ENCODE measurements at places on chromosomes 16 and 17.

DNA sequence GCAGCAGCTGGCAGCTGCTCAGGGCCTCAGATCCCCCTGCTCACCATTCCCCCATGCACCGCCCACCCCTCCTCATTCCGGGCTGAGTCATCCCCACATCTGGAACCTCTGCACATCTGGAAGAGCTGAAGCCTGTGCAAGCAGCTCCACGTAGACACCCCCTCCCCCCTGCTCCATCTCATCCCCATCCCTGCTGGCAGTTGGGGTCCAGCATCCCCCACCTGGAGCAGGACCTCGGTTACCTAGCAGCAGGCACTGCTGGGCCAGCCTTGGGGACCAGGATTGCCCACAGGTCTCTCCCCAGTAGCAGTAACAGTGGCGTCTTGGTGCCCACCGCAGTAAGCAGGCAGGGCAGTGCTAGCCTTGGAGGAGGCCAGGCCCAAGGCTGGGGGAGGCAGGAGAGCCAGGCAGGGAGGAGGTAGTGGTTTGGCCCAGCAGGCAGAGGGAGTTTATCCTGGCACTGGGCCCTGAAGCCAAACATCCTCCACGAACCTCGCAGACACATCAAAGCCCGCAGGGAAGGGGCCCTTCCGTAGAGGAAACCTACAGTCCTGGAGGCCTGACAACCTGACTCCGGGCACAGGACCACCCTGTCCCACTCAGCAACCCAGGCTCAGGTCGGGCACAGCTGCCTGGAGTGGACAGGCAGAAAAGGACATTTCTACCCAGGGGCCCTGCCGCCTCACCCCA is 7.7 kb upstream of the TMEM92 start:
- DNase-seq, result no peak

DNA sequence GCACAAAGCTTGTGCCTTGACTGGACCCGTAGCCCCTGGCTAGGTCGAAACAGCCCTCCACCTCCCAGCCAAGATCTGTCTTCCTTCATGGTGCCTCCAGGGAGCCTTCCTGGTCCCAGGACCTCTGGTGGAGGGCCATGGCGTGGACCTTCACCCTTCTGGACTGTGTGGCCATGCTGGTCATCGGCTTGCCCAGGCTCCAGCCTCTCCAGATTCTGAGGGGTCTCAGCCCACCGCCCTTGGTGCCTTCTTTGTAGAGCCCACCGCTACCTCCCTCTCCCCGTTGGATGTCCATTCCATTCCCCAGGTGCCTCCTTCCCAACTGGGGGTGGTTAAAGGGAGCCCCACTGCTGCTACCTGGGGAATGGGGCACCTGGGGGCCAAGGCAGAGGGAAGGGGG is 3.5 kb downstream of the CTRL start:
- DNase-seq, result no peak

GRCh38 chr16:56848029-56848936 is 16.7 kb upstream of the SLC12A3 start:
- DNase-seq, result no peak

DNA sequence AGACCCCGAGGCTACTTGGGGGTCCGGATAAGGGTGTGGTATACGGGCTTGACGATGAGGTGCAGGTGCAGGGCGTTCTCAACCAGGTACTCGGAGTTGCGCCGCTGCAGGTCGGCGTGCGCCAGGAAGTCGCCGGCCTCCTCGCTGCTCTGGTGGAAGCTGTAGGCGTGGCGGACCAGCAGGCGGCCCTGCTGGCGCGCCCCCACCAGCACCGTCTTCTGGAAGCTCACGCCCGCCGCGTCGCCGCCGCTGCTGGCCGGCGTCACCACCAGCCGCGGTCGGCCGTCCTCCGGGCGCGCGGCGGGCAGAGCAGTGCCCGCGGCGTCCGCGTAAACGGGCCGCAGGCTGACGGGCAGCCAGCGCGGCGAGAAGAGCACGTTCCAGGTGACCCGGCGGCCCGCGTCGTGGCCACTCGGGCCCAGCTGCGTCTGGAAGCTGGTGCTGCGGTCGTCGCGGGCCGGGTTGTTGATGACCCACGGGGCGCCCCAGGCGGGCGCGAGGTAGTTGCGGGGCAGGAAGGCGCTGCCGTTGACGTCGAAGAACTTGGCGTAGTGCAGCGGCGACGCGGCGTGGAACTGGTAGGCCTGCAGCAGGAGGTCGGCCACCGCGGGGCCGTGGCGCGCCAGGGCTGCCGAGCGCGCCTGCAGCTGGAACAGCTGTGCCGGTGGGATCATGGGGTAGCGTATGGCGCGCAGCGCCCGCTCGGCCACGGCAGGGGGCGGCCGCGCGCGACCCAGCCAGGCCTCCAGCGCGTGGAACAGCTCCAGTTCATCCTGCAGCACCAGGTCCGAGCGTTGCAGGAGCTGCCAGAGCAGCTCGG is 4.8 kb downstream of the BTBD17 start:
- DNase-seq, result no peak

DNA sequence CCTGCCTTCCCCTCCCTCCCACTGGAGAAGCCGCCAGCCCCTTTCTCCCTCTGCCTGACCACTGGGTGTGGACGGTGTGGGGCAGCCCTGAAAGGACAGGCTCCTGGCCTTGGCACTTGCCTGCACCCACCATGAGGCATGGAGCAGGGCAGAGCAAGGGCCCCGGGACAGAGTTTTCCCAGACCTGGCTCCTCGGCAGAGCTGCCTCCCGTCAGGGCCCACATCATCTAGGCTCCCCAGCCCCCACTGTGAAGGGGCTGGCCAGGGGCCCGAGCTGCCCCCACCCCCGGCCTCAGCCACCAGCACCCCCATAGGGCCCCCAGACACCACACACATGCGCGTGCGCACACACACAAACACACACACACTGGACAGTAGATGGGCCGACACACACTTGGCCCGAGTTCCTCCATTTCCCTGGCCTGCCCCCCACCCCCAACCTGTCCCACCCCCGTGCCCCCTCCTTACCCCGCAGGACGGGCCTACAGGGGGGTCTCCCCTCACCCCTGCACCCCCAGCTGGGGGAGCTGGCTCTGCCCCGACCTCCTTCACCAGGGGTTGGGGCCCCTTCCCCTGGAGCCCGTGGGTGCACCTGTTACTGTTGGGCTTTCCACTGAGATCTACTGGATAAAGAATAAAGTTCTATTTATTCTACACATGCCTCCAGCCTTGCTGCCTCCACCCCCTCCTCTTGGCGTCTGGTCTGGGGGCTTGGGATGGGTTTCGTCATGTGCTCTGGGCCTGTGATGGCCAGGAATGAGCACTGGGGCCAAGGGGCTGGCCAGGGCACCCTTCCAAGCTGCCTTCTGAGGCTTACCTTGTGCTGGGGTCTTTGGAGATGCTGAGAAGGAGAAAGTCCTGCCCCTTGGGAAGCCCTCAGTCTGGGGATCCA is 7.3 kb downstream of the GJD3 start:
- no peak for DNase-seq

DNA sequence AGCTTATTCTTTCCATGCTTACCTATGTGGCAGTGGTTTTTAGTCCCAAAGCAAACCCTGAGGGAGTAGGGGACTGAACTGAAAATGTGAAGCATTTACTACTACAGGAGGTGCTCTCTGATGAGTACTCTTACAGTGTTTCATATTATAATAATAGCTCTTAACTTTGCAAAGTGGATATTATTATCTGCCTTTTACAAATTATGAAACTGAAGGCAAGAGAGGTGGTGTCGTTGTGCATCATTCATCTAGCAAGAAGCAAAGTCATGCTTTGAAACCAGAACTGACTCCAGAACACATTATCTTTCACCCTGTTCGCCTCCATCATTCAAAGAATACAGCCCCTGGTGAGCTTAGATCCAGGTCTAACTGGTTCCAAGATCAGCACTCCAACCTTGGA is 8.2 kb upstream of the KCNH6 start:
- no peak for DNase-seq

GRCh38 chr17:9120471-9120870 is 99.2 kb downstream of the NTN1 start:
- peak; percentile 7 for DNase-seq

- DNase-seq, result peak; percentile 79
These were observed 15.6 kb upstream of the AURKB start for GRCh38 chr17:8225813-8226535.

GRCh38 chr17:6421700-6422604 is 13.0 kb downstream of the AIPL1 start:
- peak; percentile 72 for DNase-seq

DNA sequence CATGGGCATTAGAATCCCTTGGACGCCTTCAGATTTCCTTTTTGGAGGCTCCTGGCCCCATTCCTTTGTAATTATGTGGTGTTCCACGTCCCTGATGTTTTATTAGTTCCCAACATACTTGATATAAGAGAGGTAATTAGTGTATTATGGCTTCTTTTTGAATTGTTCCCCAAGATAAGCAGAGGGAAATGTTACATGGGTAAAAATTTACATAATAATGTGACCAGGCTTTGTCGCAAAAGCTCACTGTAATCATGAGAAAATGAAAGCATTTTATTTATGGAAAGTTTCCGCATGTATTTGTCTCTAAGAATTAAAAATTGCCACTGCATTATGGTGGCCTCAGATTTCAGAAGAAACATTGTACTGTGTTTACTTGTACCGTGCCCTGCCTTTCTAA is 177.8 kb downstream of the PRKCA start:
- no peak for DNase-seq

DNA sequence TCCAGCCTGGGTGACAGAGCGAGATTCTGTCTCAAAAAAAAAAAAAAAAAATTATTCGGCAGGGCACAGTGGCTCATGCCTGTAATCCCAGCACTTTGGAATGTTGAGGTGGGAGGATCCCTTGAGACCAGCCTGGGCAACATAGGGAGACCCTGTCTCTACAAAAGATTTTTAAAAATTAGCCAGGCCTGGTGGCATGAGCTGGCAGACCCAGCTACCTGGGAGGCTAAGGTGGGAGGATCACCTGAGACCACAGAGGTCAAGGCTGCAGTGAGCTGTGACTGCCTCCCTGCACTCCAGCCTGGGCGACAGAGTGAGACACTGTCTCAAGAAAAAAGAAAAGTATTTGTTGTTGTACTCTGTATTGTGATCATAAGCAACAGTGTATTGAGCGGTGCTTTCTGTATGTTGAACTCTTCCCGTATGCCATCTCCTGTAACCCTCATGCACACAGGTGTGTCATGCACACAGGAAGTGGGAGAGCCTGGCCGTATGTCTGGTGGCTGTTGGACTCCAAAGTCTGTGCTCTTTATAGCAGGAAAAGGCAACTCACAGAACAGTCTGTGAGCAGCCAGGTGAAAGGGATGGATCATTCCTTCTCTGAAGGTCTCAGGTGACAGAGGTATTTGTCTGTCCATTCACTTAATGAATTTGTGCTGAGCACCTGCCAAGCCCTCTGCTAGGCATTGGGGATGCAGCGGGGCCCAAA is 17.1 kb downstream of the CDH1 start:
- no peak for DNase-seq

- no peak for DNase-seq
These were observed 18.6 kb downstream of the ACE start for GRCh38 chr17:63495491-63495890.

DNA sequence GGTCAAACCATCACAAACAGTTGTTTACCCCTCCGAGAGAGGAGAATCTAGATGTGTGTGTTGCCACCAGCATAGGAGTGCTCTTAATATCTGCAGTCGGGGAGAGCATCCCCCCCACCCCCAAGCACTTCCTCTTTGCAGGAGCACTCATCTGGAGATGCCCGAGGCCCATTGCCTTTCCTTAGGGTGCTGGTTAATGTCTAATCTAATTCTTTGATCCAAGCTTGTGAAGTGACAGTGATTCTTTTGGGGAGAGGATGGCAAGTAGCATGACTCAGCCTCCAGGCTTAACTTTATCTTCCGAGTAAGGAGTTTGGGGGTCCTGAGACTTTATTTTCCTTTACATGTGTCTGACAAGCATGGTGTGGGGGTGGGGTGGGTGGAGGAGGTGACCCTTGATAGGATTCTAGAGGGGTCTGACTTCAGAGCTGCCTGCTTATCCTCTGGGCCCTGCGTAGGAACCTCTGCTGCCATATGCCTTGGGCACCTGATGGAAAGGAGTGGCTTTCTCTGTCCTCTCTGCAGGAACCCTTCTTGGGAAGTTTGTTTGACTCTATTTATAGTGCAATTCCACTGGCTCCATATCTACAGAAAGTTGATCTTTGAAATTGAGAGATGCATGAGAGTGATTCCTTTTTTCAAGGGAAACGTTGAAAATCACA is 207.1 kb downstream of the SPECC1 start:
- DNase-seq, result no peak

GRCh38 chr16:57988929-57989328 is 11.5 kb downstream of the ZNF319 start:
- no peak for DNase-seq

DNA sequence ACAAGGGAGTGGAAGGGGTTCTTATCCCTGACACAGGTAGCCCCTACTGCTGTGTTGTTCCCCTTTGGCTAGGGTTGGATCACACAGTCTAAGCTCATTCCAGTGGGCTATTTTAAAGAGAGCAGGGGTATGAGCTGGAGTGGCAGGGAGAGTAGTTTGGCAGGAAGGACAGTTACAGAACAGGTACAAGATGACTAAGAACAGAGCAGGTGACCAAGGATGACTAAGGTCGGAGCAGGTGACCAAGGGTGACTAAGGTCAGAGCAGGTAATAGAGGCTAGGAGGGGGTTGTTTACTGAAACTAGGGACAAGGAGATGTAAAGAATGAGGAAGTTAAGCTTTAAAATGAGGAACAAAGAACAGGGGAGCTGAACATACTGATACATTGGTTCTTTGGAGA is 58.8 kb downstream of the UTP18 start:
- DNase-seq, result no peak

GRCh38 chr16:53708490-53708889 is 4.5 kb downstream of the FTO start:
- no peak for DNase-seq

GRCh38 chr16:5738586-5738985 is 641.0 kb upstream of the EEF2KMT start:
- no peak for DNase-seq

DNA sequence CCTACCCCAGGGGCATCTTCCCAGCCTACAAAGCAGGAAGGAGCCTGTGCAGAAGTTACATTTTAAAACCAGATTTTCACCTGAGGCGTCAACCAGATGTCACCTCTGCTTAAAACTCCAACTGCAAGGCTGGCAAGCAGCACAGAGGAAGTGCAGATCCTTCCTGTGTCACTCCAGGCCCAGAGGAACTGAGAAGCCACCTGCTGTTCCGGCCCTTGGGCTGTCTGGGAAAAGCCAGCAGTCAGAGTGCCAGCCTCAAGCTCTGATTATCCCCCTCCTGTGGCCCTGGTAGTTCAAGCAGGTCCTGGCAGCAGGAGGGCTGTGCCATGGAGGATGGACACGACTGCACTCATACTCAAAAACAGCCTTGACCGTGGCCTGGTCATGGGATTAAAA is 10.2 kb downstream of the POLR2C start:
- no peak for DNase-seq

- no peak for DNase-seq
These were observed 364.1 kb downstream of the FOXL1 start for GRCh38 chr16:86942151-86943051.

GRCh38 chr17:81814748-81815645 is 11.0 kb downstream of the GCGR start:
- DNase-seq, result no peak

- no peak for DNase-seq
These were observed 24.7 kb downstream of the WSB1 start for GRCh38 chr17:27318633-27319032.
